Upper lobe of left lung (tissue), 6 donors: ENCODE measurements at places on chromosomes 7 and 10. TPM values are rescaled to one million over a fixed set of nuclear protein-coding genes. Genes with fewer than 3 reads are reported as not detected.

DNA sequence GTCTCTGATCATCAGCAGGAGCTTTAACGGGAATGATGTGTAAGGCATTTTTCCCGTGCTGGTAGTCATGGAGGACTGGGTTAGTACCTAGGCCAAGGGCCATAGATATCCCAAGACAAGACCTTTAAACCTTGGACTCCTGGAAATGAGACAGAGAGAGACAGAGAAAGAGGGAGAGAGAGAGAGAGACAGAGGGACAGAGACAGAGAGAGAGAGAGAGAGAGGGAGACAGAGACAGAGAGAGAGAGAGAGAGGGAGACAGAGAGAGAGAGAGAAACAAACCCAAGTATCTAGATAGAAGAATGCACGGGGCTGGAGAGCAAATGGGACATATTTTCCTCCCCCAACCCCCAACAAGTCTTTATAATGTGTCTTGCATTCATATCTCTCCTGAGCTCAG is 22.3 kb downstream of the ZC3HAV1 start:
- H3K4me1 ChIP-seq = peaks cover 1% of the 10 kb centered on the region
- no peak overlapping the region for H3K27ac ChIP-seq
- H3K36me3 ChIP-seq = peaks cover 73% of the 10 kb centered on the region
- no peak overlapping the region for H3K4me3 ChIP-seq

- H3K4me1 ChIP-seq = no peaks in the 10 kb centered on the region
- no peak for DNase-seq
- no peaks in the 10 kb centered on the region for H3K27me3 ChIP-seq
- H3K36me3 ChIP-seq = no peaks in the 10 kb centered on the region
These were observed 49.7 kb upstream of the KIF5B start for GRCh38 chr10:32105782-32106382.

The TMEM213 gene
- 6.1 TPM for total RNA-seq

The HDAC9 gene
- total RNA-seq = 23.1 TPM

DNA sequence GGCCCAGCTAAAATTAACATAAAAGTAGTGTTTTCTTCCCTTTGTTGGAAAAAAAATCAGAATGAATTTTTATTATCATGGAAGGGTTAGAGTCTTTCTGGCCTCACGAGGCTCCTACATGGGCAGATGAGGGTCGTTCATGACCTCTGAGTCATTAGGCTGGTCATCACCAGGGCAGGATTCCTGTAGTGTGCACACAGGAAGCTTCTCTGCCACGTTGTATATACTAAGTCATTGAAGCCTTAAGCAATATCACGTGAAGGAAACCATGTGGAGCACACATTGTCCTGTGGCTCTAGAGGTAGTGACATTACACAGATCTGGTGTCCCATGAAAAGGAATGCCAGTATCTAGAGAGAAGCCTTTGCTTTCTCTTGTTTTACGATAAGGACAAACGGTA is 84.7 kb upstream of the C1QL3 start:
- no peak overlapping the region for H3K27ac ChIP-seq
- no peaks in the 10 kb centered on the region for H3K4me1 ChIP-seq
- no peak for DNase-seq
- H3K4me3 ChIP-seq = no peak overlapping the region
- no peaks in the 10 kb centered on the region for H3K36me3 ChIP-seq

- H3K27me3 ChIP-seq = no peaks in the 10 kb centered on the region
- peaks cover under 1% of the 10 kb centered on the region for H3K4me1 ChIP-seq
These were observed 13.4 kb downstream of the BRI3 start for GRCh38 chr7:98294798-98295382.

- H3K36me3 ChIP-seq = no peaks in the 10 kb centered on the region
- no peak overlapping the region for H3K4me3 ChIP-seq
- no peak overlapping the region for H3K27ac ChIP-seq
These were observed 186.7 kb downstream of the ADARB2 start for GRCh38 chr10:1550616-1551015.

The VIM gene
- total RNA-seq = 2,094 TPM

The GNG11 gene
- 24.2 TPM for total RNA-seq

DNA sequence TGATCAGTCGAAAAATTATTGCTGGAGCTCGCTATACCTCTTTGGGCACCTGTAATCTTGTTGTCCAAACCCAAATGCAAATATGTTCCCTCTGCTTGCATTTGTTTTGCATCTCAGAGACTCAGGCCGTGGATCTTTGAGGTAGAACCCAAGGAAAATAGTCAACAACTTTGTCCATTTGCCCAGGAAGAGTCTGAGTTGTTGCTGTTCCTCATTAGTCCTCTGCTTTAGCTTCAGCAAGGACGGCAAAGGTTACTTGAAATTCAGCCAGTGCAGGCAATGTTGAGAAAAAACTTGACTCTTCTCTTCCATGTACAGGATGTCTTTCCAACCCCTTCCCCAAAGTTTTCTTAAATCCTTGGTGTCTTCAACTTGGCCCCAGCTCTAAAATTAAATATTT is 45.8 kb downstream of the PDK4 start:
- peaks cover 55% of the 10 kb centered on the region for H3K4me1 ChIP-seq
- no peak overlapping the region for H3K4me3 ChIP-seq
- H3K36me3 ChIP-seq = no peaks in the 10 kb centered on the region
- no peak for DNase-seq
- H3K27me3 ChIP-seq = no peaks in the 10 kb centered on the region

The ELMO1 gene
- total RNA-seq = 56.7 TPM

DNA sequence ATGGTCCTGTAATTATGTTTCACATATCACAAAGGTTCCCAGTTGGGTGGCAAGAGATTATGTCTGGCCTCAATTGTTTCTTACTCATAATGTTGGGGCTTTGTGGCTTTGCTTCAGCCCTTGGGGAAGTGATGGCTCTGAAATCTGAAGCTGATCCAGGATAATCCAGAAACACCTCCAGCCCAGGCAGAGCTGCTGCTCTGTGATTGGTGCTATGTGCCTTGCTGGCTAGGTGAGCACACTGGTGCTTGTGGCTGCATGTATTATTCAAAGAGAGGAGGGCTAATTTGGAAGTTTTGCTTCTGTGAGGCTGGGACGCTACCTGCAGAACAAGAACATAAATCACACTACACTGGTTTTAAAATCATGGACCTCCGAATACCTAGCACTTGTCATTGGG is 346.6 kb upstream of the MGMT start:
- no peaks in the 10 kb centered on the region for H3K4me1 ChIP-seq
- no peaks in the 10 kb centered on the region for H3K36me3 ChIP-seq
- H3K27ac ChIP-seq = no peak overlapping the region
- H3K4me3 ChIP-seq = no peak overlapping the region
- no peaks in the 10 kb centered on the region for H3K27me3 ChIP-seq

The LRIT1 gene
- not detected for total RNA-seq

- H3K4me3 ChIP-seq = no peak overlapping the region
- H3K4me1 ChIP-seq = no peaks in the 10 kb centered on the region
- DNase-seq = peak; percentile 43
- no peak overlapping the region for H3K27ac ChIP-seq
These were observed 259.7 kb upstream of the MGMT start for GRCh38 chr10:129207297-129207696.

GRCh38 chr10:3126741-3127346 is 45.7 kb downstream of the PITRM1 start:
- H3K36me3 ChIP-seq = peaks cover 6% of the 10 kb centered on the region
- DNase-seq = peak; percentile 42
- no peaks in the 10 kb centered on the region for H3K4me1 ChIP-seq
- no peaks in the 10 kb centered on the region for H3K27me3 ChIP-seq
- no peak overlapping the region for H3K27ac ChIP-seq
- H3K4me3 ChIP-seq = no peak overlapping the region
